Aorta (tissue), 5 donors: ENCODE measurements at places on chromosomes 6 and 20.
A peak's percentile ranks its signal among the peaks of the same experiment; 100 is the strongest.

- H3K4me1 ChIP-seq: peaks cover 1% of the 10 kb centered on the region
- peak overlapping the region; percentile 34 for H3K27ac ChIP-seq
- H3K4me3 ChIP-seq: no peak overlapping the region
These were observed 49.0 kb upstream of the RANBP9 start for GRCh38 chr6:13760307-13761304.

- no peaks in the 10 kb centered on the region for H3K27me3 ChIP-seq
- H3K36me3 ChIP-seq: no peaks in the 10 kb centered on the region
- no peaks in the 10 kb centered on the region for H3K4me1 ChIP-seq
- DNase-seq: no peak
These were observed 3.1 kb downstream of the LY6G6D start for GRCh38 chr6:31718265-31718664.

- H3K4me3 ChIP-seq: no peak overlapping the region
- no peak for DNase-seq
- no peaks in the 10 kb centered on the region for H3K27me3 ChIP-seq
- H3K36me3 ChIP-seq: no peaks in the 10 kb centered on the region
These were observed 8.7 kb downstream of the ENPP3 start for GRCh38 chr6:131645846-131646245.

- no peak overlapping the region for H3K27ac ChIP-seq
- no peaks in the 10 kb centered on the region for H3K36me3 ChIP-seq
- DNase-seq: peak; percentile 46
- no peak overlapping the region for H3K4me3 ChIP-seq
- H3K4me1 ChIP-seq: no peaks in the 10 kb centered on the region
These were observed 103.6 kb downstream of the NOL4L start for GRCh38 chr20:32481311-32482142.

GRCh38 chr20:59308493-59309201 is 8.2 kb downstream of the EDN3 start:
- no peak overlapping the region for H3K27ac ChIP-seq
- no peaks in the 10 kb centered on the region for H3K27me3 ChIP-seq
- no peak overlapping the region for H3K4me3 ChIP-seq
- no peak for DNase-seq
- no peaks in the 10 kb centered on the region for H3K36me3 ChIP-seq

DNA sequence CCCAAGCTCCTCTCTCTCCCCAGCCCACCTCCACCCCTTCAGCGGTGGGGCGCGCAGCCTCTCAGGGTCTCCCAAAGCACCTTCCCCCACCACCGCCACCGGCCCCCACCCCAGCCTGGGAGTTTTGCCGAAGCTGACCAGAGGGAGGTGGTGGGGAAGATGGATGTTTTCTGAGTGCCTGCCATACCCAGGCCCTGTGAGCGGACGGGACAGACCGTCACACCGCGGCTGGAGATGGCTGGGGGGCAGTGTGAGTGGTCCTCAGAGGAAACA is 5.7 kb downstream of the C20orf204 start:
- H3K4me1 ChIP-seq: no peaks in the 10 kb centered on the region
- no peak for DNase-seq
- no peaks in the 10 kb centered on the region for H3K27me3 ChIP-seq
- H3K27ac ChIP-seq: no peak overlapping the region
- H3K4me3 ChIP-seq: no peak overlapping the region
- H3K36me3 ChIP-seq: no peaks in the 10 kb centered on the region

GRCh38 chr6:7260291-7261031 is 52.5 kb downstream of the SSR1 start:
- peak overlapping the region; percentile 2 for H3K27ac ChIP-seq
- no peaks in the 10 kb centered on the region for H3K4me1 ChIP-seq
- peak overlapping the region; percentile 37 for H3K4me3 ChIP-seq
- no peaks in the 10 kb centered on the region for H3K36me3 ChIP-seq
- DNase-seq: peak; percentile 44

GRCh38 chr20:42435230-42435629 is 754.5 kb downstream of the PTPRT start:
- H3K4me1 ChIP-seq: no peaks in the 10 kb centered on the region
- no peaks in the 10 kb centered on the region for H3K36me3 ChIP-seq
- no peak overlapping the region for H3K27ac ChIP-seq
- no peaks in the 10 kb centered on the region for H3K27me3 ChIP-seq
- H3K4me3 ChIP-seq: no peak overlapping the region
